ENCODE measurements at places on chromosomes 12 and 14.

- DNase-seq = no peak
Measured at GRCh38 chr14:91693346-91693745, 38.5 kb downstream of the CATSPERB start.

- DNase-seq = no peak
Measured at GRCh38 chr12:30989754-30990153, 63.2 kb downstream of the TSPAN11 start.

GRCh38 chr14:67523764-67524633 lies 9.1 kb upstream of the PLEKHH1 start:
- DNase-seq = no peak

- DNase-seq = no peak
Measured at GRCh38 chr14:36579573-36580140, 2.8 kb downstream of the NKX2-8 start.

- no peak for DNase-seq
Measured at GRCh38 chr12:27221625-27222387, 22.3 kb upstream of the STK38L start.

- no peak for DNase-seq
Measured at GRCh38 chr14:77023001-77023996, 5.2 kb downstream of the IRF2BPL start.

DNA sequence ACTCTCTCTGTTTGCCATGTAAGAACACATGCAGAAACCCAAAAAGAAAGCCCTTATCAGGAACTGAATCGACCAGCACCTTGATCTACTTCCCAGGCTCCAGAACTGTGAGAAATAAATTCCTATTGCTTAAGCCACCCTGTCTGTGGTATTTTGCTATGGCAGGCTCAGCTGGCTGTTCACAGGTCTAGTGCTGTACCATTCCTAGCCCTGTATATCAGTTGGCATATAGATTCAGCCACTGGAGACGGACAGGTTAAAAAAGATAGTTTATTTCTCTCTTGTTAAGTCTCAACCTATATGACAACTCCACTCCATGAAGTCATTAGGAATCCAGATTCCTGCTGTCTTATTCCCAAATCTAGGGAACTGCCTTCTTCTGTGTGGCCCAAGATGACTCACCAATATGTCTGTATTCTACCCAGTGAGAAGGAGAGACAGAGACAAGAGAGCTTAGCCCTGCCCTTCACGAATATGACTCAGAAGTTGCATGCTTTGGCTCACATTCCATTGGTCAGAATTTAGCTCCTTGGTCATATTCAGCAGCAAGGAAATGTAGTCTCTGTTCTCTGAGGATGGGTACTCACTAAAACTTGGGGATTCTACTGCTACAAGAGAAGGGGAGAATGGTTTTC lies 57.0 kb downstream of the PLEKHG7 start:
- DNase-seq = no peak

DNA sequence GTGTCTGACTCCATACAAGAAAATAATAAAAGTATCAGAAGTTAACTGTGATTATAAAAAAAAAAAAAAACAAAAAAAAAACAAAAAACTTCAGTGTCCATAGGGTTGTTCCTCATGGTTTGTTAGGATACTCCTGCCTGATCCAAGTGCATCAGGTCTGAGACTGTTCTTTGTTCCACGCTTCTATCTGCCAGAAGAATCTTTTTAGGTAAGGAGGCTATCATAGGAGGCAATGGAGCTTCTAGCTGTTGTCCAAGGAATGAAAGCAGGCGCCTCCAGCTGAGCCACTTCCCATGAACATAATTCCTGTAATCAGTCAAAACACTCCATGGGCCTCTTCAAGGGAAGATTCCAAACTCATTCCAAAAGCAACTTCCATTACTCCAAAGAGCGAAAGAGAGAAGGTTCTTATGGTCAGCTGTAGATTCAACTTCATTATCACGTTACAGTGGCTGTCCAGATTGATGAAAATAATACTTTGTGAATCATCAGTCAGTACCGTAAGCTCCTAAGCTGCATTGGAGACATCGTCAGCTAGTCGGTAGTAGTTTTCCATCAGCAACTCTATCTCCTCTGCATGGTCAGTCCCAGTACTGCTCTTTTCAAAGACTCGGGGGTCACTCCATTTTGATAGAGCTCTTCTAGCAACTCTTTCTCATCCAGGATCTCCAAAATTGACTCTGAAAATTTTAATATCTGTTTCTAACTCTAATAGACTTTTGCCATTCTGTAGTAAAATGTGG lies 9.7 kb downstream of the TBC1D15 start:
- no peak for DNase-seq

GRCh38 chr12:84308211-84308610 lies 604.4 kb downstream of the SLC6A15 start:
- DNase-seq = no peak

DNA sequence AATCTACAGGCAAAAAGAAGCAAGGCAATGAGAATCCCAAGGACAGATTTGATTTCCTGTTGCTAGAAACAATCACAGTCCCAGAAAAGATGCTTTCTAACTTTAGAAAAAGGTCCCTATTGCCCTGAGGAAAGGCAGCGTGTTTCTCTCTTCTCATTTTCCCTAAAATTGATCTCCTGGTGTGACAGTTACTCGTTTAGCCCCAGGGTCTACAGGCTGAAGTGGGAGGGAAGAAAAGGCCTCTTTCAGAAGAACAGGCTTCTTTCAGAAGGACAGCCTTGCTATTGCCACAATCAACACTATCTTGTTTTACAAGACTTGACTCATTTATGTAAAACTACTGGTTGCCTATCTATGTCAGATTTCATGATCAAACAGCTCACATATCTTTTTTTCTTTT lies 121.8 kb upstream of the OR4E1 start:
- no peak for DNase-seq

GRCh38 chr12:30525171-30525570 lies 170.5 kb downstream of the IPO8 start:
- no peak for DNase-seq

- no peak for DNase-seq
Measured at GRCh38 chr12:92338102-92338501, 192.5 kb upstream of the BTG1 start.

DNA sequence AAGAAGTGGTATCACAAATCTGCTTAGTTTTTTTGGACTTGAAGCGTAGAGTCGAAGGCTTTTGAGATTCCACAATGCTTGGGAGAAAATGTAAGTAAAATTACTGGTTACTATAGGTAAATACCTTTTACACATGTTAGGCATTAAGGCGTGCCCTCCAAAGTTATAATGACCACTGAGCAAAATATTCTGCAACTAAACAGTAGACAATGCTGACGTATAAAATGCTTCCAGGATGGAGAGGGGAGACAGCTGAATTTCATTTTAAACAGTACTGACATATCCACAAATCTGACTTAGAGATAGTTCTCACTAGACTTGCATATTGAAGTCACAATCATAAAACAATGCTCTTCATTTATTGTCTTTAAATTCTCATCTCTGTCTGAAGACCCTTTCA lies 144.5 kb upstream of the DCN start:
- DNase-seq = no peak

- DNase-seq = no peak
Measured at GRCh38 chr14:67856827-67857226, 37.2 kb downstream of the RAD51B start.

DNA sequence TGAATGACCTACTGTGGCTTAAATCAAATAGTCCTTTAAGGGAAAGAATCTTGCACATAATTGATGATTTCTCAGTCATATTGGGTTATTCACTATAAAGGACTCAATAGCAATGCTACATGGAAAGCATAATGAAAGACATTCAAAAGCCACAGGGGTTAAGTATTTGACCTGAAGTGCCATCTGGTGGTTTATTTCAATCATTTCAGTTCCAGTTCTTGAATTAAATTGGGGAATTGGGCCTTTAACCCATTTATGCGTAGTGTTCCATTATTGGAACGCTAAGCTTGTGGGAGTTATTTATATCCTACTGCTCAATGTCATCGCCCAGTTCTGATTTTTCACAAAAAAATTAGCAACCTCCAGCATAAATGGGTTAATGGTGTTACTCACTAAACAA lies 41.3 kb upstream of the C12orf71 start:
- no peak for DNase-seq
